ENCODE measurements at places on chromosomes 3 and 15. TPM values are rescaled to one million over a fixed set of nuclear protein-coding genes. Genes with fewer than 3 reads are reported as not detected.

DNA sequence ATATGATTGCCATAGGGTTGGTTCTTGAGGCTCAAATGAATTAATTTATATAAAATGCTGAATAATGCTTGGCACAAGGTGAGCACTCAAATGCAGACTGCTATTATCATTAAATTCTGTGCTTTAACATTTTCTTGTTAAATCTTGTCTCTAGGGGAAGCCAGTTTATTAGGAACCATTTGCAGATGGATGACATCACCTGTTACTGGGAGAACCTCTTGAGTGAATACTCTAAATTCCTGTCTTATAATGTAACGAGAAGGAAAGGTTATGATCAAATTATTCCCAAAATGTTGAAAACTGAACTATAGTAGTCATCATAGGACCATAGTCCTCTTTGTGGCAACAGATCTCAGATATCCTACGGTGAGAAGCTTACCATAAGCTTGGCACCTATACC, 6.2 kb upstream of the TIMMDC1 start:
- DNase-seq, result no peak
- no peaks in the 10 kb centered on the region for H3K27me3 ChIP-seq
- H3K4me3 ChIP-seq, result no peak overlapping the region
- H3K4me1 ChIP-seq, result peaks cover 1% of the 10 kb centered on the region

DNA sequence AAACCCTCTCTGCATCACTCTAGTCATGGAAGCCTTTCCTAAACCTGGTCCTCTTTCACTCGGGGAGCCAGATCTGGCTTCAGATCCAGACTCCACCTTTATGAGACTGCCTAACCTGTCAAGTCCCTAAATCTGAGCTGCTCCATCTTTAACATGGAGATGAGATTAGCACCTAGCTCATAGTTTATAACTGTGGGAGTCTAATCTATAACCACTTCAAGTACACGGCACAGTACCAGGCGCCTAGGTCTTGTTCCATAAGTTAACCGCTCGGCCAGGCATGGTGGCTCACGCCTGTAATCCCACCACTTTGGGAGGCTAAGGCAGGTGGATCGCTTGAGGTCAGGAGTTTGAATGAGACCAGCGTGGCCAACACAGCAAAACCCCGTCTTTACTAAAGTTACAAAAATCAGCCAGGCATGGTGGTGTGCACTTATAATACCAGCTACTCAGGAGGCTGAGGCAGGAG, 30.3 kb downstream of the TPM1 start:
- no peak for DNase-seq
- H3K27me3 ChIP-seq, result no peaks in the 10 kb centered on the region
- H3K27ac ChIP-seq, result no peak overlapping the region
- H3K4me1 ChIP-seq, result peaks cover 3% of the 10 kb centered on the region

DNA sequence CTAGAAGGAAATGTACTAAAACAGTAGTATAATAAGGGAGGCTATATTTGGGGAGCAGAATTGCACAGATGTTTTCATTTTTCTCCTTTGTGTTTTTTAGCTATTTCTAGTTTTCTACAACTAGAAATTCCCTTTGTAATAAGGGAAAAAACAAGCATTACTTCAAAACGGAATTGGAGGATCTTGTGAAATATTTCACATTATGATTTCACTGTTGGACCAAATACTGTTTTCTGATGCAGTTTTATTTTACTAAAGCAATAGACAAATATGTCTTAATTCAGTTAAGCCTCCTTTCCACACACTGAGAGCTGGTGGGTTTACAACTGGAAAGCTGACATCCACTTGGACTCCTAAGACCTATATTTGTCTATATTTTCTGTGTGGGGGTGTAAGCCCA, 7.3 kb downstream of the CCR1 start:
- H3K27ac ChIP-seq, result no peak overlapping the region
- no peak for DNase-seq
- no peak overlapping the region for H3K4me3 ChIP-seq
- no peaks in the 10 kb centered on the region for H3K27me3 ChIP-seq
- no peaks in the 10 kb centered on the region for H3K36me3 ChIP-seq

DNA sequence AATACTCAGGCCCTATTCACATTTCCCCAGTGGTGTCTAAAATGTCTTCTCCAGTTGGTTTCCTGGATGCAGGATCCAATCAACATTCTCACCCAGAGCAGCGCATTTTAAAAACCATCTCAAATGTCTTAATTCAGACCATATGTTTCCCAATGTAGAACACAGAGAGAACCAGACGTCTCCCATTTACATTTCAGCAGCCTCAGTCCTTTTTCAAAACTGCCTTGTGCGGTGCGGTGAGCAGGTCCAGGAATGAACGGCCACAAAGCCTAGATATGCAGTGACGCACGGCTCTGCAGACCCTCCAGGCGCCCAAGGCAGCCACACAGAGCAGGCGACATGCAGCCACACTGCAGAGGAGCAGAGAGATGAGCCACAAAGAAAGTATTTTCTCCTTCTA, 66.1 kb upstream of the MEX3B start:
- H3K4me1 ChIP-seq, result no peaks in the 10 kb centered on the region
- no peaks in the 10 kb centered on the region for H3K27me3 ChIP-seq
- no peak overlapping the region for H3K4me3 ChIP-seq
- DNase-seq, result no peak
- H3K36me3 ChIP-seq, result no peaks in the 10 kb centered on the region
- H3K27ac ChIP-seq, result no peak overlapping the region

DNA sequence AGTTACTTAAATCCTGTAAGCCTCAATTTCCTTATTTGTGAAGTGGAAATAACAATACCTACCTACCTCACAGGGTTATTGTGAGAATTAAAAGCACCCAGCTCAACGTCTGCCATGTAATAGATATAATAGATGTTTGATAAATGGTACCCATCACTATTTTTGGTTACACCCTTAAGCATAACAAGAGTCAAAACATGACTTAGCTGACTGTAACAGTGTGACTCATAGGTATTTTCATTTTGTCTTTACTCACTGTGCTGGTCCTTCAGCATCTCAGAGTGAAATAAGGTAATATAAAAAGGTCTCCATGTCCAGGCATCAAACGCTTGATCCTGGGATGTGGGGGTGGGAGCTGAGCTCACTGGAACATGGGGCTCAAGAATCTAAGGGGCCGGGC, 3.1 kb downstream of the CPLX3 start:
- no peaks in the 10 kb centered on the region for H3K36me3 ChIP-seq
- H3K27me3 ChIP-seq, result no peaks in the 10 kb centered on the region
- H3K4me1 ChIP-seq, result no peaks in the 10 kb centered on the region
- no peak for DNase-seq
- no peak overlapping the region for H3K27ac ChIP-seq

- H3K36me3 ChIP-seq, result no peaks in the 10 kb centered on the region
- no peak overlapping the region for H3K27ac ChIP-seq
- H3K27me3 ChIP-seq, result no peaks in the 10 kb centered on the region
- no peak for DNase-seq
- no peaks in the 10 kb centered on the region for H3K4me1 ChIP-seq
Observed at GRCh38 chr3:59386165-59386564, 336.3 kb upstream of the CFAP20DC start.

DNA sequence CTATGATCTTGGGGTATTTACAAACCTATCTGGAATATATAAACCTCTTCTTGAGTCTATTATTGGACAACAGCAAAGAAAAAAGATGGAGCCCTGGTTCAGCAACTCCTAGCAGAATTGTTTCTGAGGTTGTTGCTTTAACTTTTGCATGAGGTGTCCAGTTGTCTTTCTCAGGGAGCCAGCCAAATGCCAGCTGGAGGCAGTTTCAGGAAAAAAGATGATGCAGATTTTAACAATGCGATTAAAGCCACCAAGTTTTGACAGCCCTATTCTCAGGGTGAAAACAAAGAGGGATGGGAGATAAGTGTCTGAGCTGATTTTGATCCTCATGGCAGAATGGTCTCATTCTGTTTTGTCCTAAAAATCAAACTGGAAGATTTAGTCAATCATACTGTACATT, 181.6 kb upstream of the RASGRP1 start:
- no peaks in the 10 kb centered on the region for H3K36me3 ChIP-seq
- H3K27ac ChIP-seq, result no peak overlapping the region
- H3K4me3 ChIP-seq, result no peak overlapping the region
- H3K27me3 ChIP-seq, result no peaks in the 10 kb centered on the region
- H3K4me1 ChIP-seq, result no peaks in the 10 kb centered on the region

Gene CLDN1
- 67.2 TPM for total RNA-seq

Gene NMB
- 5.4 TPM for total RNA-seq

Gene INSYN1
- total RNA-seq, result 1.8 TPM

Gene SPTSSB
- 0.92 TPM for total RNA-seq

Gene MIX23
- total RNA-seq, result 14.7 TPM
